Tongue (tissue), 3 donors: ENCODE measurements at places on chromosomes 3 and 15. TPM values are rescaled to one million over a fixed set of nuclear protein-coding genes. Genes with fewer than 3 reads are reported as not detected.

DNA sequence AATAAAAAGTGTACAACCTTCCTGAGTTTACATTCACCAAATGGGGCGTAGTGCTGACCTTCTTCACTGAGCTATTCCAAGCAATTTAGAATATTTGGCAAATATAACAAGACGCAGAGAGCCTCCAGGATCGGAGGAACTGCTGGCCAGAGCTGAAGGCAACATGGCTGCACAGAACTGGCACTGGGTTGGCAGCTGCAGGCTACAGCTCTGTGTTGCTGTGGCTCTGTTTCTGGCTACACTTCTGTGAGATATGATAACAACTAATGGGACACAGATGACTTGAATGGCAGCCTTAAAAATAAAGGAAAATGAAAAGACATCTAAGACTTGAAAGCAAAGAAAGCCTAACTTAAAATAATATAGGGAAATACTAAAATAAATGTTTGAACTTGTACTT is 10.8 kb upstream of the SLC6A20 start:
- DNase-seq: no peak

- DNase-seq: no peak
Measured at GRCh38 chr3:46922871-46923558, 45.5 kb downstream of the PTH1R start.

The TFG gene
- 90.9 TPM for total RNA-seq

The ADAMTS9 gene
- total RNA-seq: 165 TPM

DNA sequence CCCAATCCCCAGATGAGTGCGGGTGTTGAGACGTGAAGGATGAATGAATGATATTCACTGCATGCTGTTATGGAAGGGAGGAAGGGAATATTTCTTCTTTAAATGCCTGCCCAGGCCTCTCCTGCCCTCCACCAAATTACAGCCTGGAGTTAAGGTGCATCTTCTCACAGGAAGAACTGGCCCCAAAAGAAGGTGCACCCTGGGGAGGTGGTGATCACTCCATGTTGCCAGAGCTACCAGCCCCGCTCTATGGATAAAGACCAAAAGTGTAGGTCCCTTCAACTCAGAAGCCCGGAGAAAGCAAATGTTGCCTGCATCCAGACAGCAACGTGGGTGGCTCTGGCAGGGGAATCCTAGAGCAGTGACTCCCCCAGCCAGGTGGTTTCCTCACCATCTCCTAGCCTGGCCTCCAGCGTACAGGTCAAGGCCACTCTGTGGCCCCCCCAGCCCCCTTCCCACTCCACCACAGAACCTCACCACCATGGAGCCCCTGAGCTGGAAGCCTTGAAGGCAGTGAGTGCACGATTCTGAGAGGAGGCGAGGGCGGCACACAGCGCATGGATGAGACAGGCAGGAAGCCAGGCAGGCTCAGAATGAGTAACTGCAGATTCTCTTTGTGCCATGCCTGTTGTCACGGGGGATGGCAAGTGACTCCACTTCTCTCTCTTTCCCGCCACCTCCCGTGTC is 3.5 kb upstream of the VIPR1 start:
- no peak for DNase-seq

GRCh38 chr3:139630542-139630941 is 47.2 kb downstream of the NMNAT3 start:
- DNase-seq: no peak
